ENCODE measurements at places on chromosomes 13 and 19.

- no peak for DNase-seq
Measured at GRCh38 chr19:38924388-38924787, 6.2 kb downstream of the SARS2 start.

- no peak for DNase-seq
Measured at GRCh38 chr13:41470196-41470595, 12.8 kb downstream of the RGCC start.

GRCh38 chr13:113113846-113114271 lies 8.3 kb downstream of the F7 start:
- DNase-seq = no peak

DNA sequence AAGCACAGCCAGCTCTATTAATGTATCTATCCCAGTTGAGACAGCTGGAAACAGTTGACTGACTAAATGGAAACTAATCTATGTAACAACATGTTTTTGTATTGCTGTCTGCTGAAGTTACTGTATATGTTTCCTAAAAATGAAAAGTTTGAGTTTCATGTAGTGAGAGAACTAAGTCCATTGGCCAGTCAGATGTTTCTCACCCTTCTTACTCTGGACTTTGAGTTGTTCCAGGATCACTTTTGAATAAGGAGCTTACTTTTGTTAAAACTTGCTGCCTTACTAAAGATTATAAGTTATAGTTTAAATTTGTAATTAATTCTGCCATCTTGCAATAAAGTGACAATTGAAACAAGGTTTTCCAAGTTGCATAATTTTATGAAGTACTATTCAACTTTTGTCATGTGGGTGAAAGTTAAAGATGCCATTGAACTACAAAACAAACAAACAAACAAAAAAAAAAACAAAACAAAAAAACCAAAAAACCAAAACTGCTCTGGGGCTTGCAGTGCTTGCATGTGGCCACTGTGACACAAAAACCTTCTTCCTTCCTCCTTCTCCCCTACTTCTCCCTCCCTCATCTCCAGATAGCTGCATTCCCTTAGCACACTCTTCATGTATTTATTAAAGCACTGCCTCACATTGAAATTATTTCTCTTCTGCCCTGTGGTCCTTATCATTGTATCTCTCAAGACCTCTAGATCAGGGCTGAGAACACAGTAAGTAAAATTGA lies 15.3 kb downstream of the WDFY2 start:
- no peak for DNase-seq

DNA sequence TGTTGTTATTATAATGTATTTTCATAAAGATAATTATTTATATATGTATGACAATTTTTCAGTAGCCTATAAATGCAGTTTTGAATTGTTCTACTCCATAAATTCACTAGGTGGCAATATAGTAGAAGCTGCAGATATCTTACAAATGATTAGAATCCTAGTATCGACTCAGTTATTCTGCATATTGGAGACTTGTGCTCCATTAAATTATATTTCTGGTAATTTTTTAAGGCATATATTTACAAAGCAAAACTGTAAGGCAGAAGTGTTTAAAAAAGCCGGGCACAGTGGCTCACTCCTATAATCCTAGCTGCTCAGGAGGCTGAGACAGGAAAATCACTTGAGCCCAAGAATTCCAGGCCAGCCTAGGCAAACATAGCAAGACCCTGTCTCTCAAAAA lies 58.7 kb downstream of the DPY19L3 start:
- DNase-seq = no peak
